ENCODE measurements at places on chromosomes 16 and 17.

DNA sequence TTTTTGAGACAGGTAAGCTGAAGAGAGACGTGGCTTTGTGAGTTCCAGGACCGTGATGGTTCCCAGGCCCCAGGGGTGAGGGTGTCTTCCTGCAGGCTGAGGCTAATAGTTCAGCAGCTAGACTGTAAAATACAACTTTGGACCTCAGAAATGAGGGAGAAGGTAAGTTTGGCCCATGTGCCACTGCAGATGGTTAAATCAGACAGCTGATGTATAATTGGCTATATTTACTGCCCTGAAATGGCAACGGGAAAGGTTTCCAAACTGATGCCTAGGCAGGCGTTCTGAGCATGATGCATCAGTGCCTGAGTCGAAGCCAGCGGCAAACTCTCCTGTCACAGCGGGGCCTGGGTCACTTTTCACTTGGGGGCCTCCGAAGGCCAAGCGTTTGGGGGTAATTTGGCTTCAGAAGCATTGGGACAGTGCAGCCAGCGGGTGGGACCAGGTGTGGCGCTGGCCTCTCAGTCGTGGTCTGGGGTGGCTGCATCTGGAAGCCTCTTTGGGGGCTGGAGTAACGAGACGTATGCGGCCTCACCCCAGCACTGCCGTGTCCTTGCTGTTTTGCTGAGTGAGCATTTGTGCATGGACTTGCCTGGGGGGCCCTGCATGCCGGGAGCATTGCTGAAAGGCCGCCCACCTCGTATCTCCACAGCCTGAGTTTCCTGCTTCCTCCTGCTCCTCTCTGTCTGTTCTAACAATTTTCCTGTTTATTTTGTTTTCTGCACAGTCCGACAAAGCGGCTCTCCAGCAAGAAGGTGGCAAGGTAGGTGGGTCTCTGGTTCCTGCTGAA lies 31.2 kb upstream of the CAPN15 start:
- no peak for DNase-seq

DNA sequence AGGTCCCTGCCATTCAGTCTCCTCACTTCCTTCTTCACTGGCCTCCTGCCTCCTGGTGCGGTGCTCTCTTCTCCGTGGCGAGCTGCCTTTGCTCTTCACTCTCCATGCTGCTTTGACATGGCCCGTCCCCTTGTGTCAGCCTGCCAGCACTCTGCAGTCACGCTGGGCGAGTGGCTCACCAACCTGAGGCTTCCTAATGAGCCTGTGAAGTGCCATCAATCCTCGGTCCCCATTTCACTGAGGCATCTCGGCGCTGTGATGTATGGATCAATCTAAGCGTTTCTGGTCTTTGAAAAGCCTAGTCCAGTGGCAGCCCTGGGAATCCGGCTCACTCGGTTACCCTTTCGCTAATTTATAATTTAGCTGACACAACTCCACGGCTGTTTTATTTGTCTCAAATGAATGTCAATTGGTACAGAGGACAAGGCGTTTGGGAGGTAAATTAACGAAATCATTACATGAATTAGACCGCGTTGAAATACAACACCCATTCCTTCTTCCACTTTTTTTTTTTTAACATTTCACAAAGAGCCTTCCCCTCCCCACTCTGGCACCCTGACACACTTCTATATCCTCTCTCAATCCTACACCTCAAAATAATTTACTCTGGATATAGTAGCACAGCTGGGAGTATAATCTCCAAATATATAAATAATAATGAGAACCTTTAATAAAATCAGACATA lies 610.7 kb downstream of the TMEM114 start:
- DNase-seq: no peak

GRCh38 chr17:41394254-41394996 lies 3.0 kb downstream of the KRT31 start:
- no peak for DNase-seq

GRCh38 chr16:12173121-12173520 lies 196.6 kb downstream of the SNX29 start:
- no peak for DNase-seq

DNA sequence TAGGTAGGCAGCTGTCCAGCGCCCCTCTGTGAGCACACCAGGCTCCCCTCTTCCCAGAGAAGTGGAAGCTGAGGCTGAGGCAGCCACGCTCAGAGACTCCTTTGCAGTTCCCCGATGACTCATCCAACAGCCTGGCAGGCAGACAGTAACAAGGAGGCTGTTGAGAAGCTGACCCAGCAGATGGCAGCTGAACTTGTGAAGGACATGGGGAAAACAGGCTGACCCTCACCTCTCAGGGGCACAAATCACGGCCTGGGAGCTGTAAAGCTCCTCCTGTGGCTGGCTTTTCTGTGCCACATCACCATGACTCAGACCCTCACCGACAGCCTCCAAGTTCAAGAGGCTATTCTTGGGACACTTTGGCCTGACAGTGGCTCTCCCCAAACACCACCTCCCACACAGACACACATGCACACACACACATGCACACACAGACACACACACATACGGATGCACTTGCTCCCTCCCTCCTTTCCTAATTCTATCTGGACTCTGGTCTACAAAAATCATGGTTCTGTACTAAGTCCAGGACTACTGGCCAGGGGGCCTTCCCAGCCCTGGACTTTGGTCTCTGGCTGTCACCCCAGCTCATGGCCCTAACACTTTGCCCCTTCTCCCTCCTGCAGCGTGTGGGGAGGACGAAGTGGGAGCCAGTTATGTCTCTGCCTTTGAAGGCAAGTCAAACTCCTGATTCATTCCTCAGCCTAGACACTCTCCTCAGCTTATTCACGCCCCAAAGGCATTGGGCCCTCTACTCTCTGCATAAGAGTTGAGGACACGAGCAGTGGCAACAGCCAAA lies 23.2 kb downstream of the MAP3K14 start:
- DNase-seq: no peak

GRCh38 chr16:11307639-11308492 lies 26.7 kb upstream of the PRM1 start:
- DNase-seq: no peak

GRCh38 chr17:35586569-35587073 lies 501 bp upstream of the AP2B1 start:
- DNase-seq: no peak

- DNase-seq: no peak
Measured at GRCh38 chr17:18181358-18181757, 2.3 kb upstream of the ALKBH5 start.

- DNase-seq: no peak
Measured at GRCh38 chr17:34669511-34669910, 90.1 kb downstream of the TMEM132E start.

GRCh38 chr17:43556292-43556691 lies 10.2 kb upstream of the ETV4 start:
- DNase-seq: no peak

- no peak for DNase-seq
Measured at GRCh38 chr16:19802612-19803011, 82.0 kb downstream of the GPRC5B start.

DNA sequence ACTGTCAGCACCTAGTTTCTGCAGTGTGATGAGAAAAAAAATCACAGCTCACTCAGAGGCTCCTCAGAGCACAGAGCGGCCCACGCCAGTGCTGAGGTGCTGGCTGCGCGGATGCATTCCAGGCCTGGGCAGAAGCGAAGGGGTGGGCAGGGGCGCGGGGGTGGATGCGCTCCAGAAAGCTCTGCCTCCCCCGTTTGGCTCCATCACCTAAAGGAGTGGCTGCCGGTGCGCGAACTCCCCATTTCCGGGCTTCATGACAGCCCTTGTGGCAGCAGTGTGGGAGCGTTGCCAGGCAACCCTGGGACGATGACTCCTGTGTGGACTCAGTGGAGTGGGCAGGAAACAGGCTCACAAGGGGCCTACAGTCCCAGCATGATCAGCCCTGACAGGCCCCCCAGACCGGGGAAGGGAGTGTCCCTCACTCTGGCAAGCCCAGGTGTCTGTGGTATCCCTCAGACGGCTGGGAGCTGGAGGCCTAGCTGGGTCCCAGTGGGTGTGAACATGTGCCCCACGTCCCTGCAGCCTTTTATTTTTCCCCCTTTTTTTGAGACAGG lies 32.8 kb upstream of the NUDT16L1 start:
- peak; percentile 62 for DNase-seq

DNA sequence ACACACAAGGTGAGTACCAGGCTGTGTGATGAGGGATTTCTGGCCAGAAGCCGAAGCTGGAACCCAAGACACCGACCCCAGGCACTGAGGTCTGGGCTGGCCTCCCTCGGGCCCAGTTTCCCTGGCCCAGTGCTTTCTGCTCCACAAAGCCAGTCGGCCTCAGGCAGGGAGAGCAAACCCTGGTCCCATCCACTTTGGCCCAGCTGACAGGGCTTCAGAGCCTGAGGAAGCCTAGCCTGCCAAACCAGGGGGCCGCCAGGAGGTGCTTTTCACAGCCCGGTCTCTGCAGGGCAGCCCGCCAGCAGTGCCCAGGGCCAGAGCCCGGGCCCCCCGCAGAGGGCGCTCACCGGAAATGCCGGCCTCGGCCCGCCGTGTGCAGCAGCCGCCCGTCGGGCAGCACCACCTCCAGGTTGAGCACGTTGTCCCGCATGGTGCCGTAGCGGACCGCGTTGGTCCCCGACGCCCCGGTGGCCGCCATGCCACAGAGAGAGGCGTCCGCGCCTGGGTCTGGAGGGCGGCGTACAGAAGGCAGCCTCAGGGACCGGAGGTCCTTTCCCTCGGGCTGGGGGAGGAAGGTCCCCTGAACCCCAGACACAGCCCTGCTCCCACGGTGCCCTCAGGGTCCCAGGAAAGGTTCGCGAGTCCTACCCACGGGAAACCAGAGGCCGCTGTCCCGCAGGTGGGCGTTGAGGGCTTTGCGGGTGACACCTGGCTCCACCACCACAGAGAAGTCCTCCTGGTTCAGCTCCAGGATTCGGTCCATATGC lies 2.2 kb downstream of the LDHD start:
- DNase-seq: no peak

DNA sequence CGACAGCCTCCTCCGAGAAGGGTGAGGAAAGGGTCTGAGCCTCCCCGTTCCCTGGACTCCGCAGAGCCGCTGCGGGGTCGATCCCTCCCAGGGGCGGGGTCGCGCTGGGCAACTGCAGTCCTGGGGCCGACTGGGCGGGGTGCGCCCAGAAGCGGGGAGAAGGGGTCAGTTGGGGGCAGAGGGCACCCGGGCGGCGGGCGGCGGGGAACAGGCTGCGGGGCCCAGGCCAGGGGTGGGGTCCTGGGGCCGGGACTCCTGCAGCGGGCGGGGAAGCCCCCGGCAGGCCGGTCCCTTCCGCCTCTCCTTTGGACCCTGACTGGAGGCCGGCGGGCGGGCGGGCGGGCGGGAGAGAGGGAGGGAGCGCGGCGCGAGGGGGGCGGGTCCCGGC lies 352 bp downstream of the GGNBP2 start:
- DNase-seq: no peak

DNA sequence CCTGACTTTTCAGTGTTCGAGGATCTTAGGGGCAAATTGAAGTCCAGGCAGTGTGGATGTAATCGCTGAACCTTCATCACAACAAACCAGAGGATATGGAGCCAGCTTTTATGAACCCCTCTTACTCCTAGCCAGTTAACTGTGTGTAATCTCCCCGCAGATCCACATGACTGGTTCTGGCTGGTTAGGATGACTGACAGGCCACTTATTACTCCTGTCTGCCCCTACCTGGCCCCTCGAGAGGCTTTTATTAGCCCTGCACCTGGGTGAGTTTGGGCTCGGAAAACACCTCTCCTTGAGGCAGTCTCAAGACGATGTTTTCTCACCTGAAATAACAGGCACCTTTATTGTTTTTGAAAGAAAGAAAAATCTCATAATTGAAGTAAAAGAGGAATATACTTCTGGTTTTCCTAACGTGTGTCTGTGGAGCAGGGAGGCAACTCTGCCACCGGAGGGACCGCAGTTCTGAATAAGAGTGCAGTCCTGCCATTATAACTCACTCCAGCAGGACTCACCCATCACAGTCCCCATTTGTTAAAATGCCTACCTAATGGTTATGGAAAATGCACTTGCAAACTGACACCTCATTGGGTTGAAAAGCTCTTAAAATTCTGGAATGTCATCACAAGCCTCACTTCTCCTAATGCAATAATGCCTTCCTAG lies 291.9 kb upstream of the N4BP1 start:
- DNase-seq: no peak

DNA sequence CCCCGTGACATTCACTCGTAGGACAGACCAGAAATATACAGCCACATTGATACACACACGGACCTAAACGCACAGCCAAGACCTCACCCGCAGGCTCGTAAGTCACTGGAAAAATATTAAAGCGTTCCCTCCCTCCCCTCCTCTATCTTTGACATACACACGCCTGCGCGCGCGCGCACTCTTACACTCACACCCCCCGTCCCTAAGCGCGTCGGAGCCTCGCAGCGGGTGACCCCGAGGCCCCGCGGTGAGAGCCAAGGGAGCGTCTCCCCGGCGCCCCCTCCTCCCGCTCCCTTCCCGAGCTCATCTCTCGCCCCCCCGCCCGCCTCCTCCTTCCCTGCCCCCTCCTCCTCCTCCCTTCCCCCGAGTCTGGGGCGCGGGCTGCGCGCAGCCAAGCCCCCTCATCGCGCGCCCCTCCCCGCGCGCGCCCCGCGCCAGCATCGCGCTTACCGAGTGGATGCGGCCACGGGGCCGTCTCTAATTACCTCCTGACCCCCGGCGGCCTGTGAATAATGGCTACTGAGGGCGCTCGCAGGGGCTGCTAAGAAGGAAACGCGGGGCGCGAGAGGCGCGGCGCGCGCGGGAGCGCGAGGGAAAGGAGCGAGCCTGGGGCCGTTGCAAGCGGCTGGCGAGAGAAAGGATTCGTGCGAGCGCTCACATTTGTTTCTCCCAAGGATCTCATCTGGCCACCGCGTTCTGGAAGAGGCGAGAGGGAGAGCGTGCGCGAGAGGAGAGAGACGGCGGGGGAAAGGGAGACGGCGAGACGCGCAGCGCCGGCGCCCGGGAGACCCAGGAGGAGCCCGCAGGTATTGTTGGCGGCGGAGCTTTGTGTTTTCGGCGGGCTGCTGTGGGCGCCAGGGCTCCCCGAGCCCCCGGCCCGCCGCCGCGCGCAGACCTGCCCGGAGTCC lies 42.4 kb downstream of the RAI1 start:
- DNase-seq: no peak

- DNase-seq: peak; percentile 23
Measured at GRCh38 chr16:66315210-66315825, 51.2 kb upstream of the CDH5 start.

- DNase-seq: no peak
Measured at GRCh38 chr17:48095611-48096010, 5.7 kb downstream of the CBX1 start.

- DNase-seq: no peak
Measured at GRCh38 chr17:55760643-55761355, 9.9 kb downstream of the PCTP start.

GRCh38 chr16:14303639-14304394 lies 232.7 kb downstream of the MRTFB start:
- DNase-seq: no peak

GRCh38 chr16:1109648-1110047 lies 13.6 kb upstream of the C1QTNF8 start:
- DNase-seq: no peak

- DNase-seq: no peak
Measured at GRCh38 chr17:83162035-83162745, 82.8 kb downstream of the METRNL start.

All from activated T-helper 2 cell treated with anti-CD3 and anti-CD28 coated beads, Interferon-gamma antibody, Interleukin-2, Interleukin-4, amounts not matched to agents 10 μg/mL and 5 μg/mL and 100 μg/mL, durations not matched to agents 14 hours and 24 hours and 36 hours (primary cell).